ENCODE measurements at places on chromosomes 4 and X.

DNA sequence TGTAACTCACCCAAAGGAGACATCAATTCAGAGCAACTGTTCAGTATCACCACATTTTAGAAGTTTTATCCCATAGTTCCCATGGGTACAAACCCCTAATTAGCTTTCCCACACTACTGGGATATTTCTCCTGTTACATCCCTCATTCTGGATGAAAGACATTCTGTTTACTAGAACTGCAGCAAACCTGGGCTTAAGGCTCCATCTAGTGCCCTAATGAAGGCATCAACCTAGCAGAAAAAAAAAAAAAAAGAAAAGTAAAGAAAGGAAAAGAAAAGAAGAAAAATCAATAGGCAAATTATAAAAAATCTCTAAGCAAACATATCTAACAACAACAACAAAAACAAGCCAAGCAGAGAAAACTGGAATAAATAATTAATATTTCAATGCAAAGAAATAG is 133.7 kb upstream of the CPXCR1 start:
- DNase-seq = peak; percentile 41

DNA sequence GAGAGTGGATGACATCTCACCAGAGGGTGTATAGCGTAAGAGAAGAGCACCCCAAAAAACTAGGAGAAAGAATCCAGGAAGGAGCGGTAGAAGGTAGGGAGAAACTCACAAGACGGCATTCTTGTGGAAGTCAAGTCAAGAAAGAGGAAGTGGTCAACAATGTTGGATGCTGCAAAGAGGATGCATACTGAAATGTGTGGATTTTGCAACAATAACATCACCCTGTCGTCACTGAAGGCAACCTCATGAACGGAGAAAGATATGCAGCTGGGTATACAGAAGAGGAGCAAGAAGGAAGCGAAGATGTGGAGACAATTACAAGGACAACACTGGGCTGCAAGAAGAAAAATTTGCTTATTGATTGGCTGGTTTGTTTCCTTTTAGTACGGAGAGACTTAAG is 11.4 kb upstream of the TAPT1 start:
- DNase-seq = no peak

DNA sequence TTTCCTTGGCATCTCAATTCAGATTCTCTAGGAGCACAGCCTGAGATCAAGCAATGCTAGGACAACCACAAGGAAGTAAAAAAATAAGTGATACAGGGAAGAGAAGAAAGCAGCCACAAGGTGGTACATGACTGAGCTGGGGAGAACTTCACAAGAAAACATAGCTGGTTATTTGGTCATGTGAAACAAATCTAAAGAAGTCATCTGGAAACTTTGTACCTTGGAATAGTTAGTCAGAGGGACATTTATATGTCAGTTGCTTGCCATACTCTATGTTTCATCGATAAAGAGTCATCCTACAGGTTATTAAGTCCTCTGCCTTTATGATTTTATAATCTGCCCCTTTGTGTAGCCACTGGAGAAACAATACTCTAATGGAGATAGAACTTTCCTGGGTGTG is 575.1 kb downstream of the IL15 start:
- no peak for DNase-seq

DNA sequence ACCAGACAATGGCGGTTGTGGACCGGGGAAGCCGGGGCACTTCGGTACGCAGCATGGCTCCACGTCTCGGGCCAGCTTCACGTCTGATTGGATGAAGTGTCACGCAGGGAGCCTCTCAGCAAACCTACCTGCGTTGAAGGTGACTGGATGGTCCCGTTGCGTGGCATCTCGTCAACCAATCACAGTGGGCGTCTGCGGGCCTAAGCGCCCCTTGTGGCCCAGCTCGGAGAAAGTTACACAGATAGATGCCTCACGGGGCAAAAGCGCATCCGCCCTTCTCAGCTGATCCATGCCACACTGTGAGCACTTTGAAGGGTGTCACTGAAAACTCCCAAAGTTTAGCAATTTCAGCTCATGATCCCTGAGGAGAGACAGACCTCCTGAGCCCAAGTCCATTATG is at the start of gene H2BW1:
Gene H2BW1, minus strand, starts transcription at position 103 of the 400 bp plus-strand sequence. CDS start 132 bp downstream, outside the sequence.
- DNase-seq = no peak

GRCh38 chr4:113844369-113844768 is 82.8 kb upstream of the CAMK2D start:
- DNase-seq = no peak

- no peak for DNase-seq
These were observed 92.7 kb upstream of the RPL34 start for GRCh38 chr4:108527723-108528122.

DNA sequence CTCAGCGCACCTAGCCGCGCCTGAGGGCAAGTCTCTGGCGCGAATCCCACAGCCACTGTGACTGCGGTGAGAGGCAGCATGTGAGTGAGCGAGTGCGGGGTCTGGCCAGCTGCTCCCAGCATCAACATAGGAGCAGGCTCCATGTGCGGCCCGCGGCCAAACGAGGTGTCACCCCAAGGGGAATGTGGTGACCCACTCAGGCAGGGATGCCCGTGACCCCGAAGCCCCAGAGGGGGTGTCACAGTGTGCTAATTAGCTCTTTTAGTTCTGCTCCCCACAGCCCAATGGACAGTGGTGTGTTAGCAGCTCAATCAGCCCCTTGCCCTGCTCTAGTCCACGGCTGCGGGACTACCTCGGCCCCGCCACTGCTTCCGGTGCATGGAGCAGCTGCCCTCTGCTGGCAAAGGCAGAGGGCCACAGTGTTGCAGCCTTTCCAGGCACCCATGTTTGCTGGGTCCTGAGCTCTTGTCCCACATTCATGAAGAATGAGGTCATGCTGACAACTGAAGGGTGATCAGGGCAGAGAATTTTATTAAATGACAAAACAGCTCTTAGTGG is 61.4 kb downstream of the AGA start:
- no peak for DNase-seq

GRCh38 chr4:105191621-105192210 is 45.0 kb downstream of the TET2 start:
- DNase-seq = no peak
